Esophagus squamous epithelium (tissue), 5 donors: ENCODE measurements at places on chromosomes 12 and 14. TPM values are rescaled to one million over a fixed set of nuclear protein-coding genes. Genes with fewer than 3 reads are reported as not detected.

GARIN6 gene
- not detected for total RNA-seq

DNA sequence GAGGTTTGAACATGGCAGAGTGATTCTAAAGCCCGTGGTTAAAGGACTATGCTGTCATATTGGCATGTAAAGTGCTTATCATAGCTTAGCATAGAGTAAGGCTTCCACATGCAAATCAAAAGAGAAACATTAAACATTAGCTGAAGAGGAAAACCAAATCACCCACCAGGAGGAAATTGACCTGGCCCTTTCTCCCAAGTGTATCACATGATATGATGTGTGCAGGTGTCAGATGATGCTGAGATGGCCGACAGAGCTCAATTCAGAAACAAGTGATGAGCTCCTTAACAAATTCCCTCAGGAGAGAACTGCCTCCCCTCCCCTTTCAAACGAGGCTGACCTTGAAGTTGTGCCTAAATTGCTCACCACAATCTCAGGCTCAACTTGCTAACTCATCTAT, 217.1 kb upstream of the BTG1 start:
- DNase-seq: no peak

OR10A7 gene
- not detected for total RNA-seq

DNA sequence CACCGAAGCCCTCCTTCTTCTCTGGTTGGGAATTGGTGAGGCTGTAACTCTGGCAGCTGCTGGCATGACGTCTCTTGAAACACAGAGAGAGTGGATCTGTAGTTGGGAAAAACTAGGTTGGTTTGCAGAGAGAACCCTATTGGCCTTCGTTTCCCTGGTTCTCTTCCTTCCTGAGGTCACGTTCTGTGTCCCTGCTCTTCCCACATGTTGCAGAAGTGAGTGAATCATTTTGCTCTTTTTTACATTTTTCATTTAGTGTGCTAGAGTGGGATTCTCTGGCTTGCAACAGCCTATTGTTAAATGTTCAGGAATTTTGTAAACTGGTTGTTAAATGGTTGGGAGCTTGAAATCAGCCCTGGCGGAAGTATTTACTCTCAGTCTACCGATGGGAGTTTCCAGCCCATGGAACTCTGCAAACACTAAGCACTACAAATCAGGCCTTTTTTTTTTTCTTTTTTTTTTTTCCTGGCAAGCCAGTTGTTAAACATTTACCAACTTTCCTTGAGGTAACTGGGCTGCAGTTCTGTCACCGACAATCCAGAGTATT, 26.8 kb upstream of the CKAP4 start:
- DNase-seq: no peak

DNA sequence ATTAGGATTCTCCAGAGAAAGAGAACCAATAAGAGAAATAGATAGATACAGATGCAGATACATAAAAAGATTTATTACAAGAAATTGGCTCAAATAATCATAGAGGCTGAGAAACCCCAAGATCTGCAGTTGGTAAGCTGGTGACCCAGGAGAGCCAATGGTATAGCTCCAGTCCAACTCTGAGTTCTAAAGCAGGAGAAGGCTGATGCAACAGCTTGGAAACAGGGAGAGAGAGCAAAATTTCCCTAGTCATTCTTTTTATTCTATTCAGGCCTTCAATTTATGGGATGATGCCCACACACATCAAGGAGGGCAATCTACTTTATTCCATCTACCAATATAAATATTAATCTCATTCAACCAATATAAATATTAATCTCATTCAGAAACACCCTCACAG, 218.2 kb downstream of the PRKD1 start:
- DNase-seq: no peak

GRCh38 chr12:97977870-97978405, 515.3 kb downstream of the RMST start:
- no peak for DNase-seq

HSPA2 gene
- total RNA-seq: 130 TPM

- DNase-seq: no peak
Measured at GRCh38 chr14:20769421-20769820, 1.2 kb downstream of the EDDM3B start.

GRCh38 chr14:33979613-33980276, 28.9 kb upstream of the EGLN3 start:
- no peak for DNase-seq
